Heart right ventricle (tissue), 16 donors: ENCODE measurements at places on chromosomes 12 and 14.

DNA sequence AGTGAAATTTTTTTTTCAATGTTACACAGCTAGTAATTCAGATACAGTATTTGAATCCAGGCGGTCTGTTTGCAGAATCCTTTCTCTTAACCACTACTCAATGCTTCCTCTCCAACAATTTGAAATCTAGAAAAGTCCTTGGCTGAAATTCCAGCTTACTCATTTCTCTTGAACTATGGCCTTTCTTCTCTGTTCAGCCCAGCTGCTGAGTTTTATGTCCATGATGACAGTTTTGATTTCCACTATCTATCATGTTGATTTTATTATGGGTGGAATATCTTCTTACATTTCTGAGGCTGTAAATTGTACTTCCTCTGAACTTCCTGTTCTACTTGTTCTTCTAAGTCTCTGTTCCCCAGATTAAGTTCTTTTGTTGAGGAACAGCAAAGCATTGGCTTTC lies 315.3 kb downstream of the DIO2 start:
- H3K4me1 ChIP-seq: no peaks in the 10 kb centered on the region
- H3K27me3 ChIP-seq: no peaks in the 10 kb centered on the region
- no peak for DNase-seq
- H3K27ac ChIP-seq: no peak overlapping the region
- no peak overlapping the region for H3K4me3 ChIP-seq
- no peaks in the 10 kb centered on the region for H3K36me3 ChIP-seq

- DNase-seq: no peak
- H3K4me1 ChIP-seq: no peaks in the 10 kb centered on the region
- H3K4me3 ChIP-seq: no peak overlapping the region
- no peaks in the 10 kb centered on the region for H3K36me3 ChIP-seq
- no peaks in the 10 kb centered on the region for H3K27me3 ChIP-seq
These were observed 577.2 kb downstream of the PRKD1 start for GRCh38 chr14:29350496-29350895.

DNA sequence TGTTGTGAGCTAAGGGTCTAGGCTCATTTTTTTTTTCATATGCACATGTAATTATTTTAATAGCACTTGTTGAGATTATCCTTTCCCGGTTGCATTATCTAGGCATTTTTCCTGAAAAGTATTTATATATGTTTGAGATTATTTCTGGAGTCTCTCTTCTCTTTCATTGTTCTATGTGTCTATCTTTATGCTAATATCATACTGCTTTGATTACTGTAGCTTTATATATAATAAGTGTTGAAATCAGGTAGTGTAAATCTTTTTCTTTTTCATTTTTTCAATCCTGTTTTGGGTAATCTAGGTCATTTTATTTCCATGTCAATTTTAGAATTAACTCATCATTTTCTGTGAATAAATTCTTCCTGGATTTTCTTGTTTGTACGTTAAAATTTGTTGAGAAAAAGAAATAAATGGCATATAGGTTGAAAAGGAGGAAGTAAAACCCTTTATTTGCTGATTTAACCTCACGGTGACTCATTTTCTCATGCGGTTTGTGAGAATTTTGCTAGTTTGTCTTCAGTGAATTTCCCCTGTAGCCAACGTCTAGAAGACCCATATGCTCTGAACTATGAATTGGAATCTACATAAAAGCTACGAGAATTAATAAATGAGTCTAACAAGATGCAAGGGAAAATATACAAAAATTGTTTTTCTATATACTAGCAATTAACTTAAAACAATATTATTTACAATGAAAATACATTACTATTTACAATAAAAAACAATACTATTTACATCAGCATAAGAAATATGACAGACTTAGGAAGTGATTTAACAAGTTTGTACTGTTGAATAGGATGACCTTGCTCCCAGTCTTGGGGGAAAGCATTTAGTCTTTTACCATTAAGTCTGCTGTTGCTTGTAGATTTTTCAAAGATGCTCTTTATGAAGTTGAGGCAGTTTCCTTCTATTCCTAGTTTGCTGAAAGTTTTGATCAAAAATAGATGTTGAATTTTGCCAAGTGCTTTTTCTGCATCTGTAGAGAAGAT lies 105.0 kb downstream of the SNAPC1 start:
- no peak for DNase-seq
- no peak overlapping the region for H3K4me3 ChIP-seq
- no peak overlapping the region for H3K27ac ChIP-seq
- H3K36me3 ChIP-seq: no peaks in the 10 kb centered on the region
- peaks cover 5% of the 10 kb centered on the region for H3K27me3 ChIP-seq
- no peaks in the 10 kb centered on the region for H3K4me1 ChIP-seq

DNA sequence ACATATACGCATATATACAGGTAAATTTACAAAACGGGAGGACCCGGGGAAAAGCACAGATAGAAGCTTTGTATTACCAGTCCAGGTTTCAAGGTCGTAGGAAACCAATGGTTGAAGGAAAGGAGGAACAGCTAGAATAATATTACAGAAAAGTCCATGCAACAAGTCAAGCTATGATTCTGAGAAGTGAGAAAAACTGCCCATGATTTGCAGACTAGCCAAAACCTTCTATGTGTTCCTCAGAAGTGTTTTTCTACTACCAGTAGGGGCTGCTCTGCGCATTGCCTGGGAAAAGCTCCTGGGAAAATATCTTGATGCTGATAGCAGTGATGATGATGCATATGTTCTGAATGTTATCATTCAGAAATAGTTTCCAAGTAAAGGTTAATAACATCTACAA lies 2.2 kb downstream of the PDZRN4 start:
- H3K27me3 ChIP-seq: no peaks in the 10 kb centered on the region
- H3K4me3 ChIP-seq: peak overlapping the region; percentile 39
- H3K36me3 ChIP-seq: no peaks in the 10 kb centered on the region
- H3K27ac ChIP-seq: no peak overlapping the region

DNA sequence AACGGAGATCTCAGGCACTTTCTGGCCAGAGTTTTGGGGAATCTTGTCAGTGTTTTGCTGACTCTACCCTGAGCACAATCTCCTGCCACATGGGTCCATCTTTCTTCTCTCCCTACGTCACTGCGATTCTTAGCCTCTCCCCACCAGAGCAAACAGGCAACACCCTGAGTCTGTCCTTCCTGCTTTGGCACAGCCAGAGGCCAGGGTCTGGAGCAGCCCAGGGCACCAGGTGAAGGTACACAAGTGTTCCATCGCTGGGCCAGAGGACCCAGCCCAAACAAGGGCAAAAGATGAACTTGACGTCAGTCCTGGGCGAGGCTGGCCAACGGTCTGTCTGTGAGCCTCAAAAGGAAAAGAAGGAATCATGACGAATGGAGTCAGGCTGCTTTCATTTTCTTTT lies 12.7 kb upstream of the CCDC177 start:
- no peak for DNase-seq
- H3K27me3 ChIP-seq: no peaks in the 10 kb centered on the region
- no peaks in the 10 kb centered on the region for H3K36me3 ChIP-seq
- peak overlapping the region; percentile 56 for H3K27ac ChIP-seq

- peak; percentile 52 for DNase-seq
- peaks cover 53% of the 10 kb centered on the region for H3K4me1 ChIP-seq
- H3K27me3 ChIP-seq: no peaks in the 10 kb centered on the region
- peak overlapping the region; percentile 5 for H3K4me3 ChIP-seq
These were observed 3.1 kb downstream of the MCRS1 start for GRCh38 chr12:49564686-49565405.

- no peak overlapping the region for H3K27ac ChIP-seq
- no peak for DNase-seq
- H3K4me3 ChIP-seq: no peak overlapping the region
These were observed 79.8 kb downstream of the TMEM260 start for GRCh38 chr14:56659378-56659777.

DNA sequence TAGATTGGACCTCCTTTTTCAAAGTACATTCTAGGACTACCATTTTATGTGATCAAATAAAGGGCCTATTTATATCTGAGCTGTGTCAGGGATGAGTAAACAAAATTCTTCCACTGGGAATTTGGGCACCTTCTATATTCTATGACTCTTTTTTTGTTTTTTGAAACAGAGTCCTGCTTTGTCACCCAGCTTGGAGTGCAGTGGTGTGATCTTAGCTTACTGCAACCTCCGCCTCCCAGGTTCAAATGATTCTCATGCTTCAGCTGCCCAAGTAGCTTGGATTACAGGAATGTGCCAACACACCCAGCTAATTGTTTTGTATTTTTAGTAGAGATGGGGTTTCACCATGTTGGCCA lies 64.8 kb downstream of the DRAM1 start:
- H3K4me1 ChIP-seq: no peaks in the 10 kb centered on the region
- no peak overlapping the region for H3K4me3 ChIP-seq
- H3K27me3 ChIP-seq: no peaks in the 10 kb centered on the region
- no peak overlapping the region for H3K27ac ChIP-seq
- H3K36me3 ChIP-seq: no peaks in the 10 kb centered on the region

DNA sequence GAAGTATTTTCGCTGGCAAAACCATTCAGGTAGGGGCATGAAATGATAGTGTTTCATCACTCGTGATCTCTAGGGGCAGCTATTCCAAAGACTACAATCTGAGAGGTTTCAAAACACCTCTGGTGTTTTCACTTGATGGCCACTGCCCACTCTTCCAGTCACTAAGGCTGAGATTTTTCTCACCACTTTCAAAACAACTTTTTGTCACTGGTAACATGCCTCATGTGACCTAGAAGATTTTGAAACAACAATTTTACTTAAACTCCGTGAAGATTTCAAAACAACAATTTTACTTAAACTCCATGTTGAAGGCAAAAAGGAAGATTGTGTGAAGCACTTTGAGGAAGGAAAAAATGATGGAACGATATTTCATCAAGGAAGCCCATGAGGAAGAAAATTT lies 1.2 kb upstream of the IRAK3 start:
- H3K27ac ChIP-seq: peak overlapping the region; percentile 28
- no peaks in the 10 kb centered on the region for H3K36me3 ChIP-seq
- H3K4me3 ChIP-seq: no peak overlapping the region
- H3K27me3 ChIP-seq: peaks cover 3% of the 10 kb centered on the region
- H3K4me1 ChIP-seq: peaks cover 9% of the 10 kb centered on the region

GRCh38 chr14:100317389-100317788 lies 5.8 kb upstream of the SLC25A47 start:
- peaks cover 10% of the 10 kb centered on the region for H3K4me1 ChIP-seq
- H3K27me3 ChIP-seq: no peaks in the 10 kb centered on the region
- H3K4me3 ChIP-seq: no peak overlapping the region

- peaks cover under 1% of the 10 kb centered on the region for H3K36me3 ChIP-seq
- no peaks in the 10 kb centered on the region for H3K27me3 ChIP-seq
- no peak for DNase-seq
These were observed 25.8 kb upstream of the RAB35 start for GRCh38 chr12:120142231-120142877.

DNA sequence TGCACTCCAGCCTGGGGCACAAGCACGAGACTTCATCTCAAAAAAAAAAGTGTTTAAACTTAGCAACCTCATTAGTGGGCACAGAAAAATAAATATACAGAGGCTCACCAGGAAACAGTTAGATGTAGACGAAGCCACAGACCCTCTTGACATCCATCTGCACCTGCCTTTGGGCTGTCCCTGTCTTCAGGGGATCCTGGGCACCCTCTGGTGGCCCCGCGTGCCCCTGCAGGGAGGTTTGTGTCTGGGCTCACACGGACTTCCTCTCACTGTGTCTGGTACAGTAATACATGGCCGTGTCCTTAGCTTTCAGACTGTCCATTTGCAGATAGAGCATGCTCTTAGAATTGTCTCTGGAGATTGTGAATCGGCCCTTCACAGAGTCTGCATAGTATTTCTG lies 916.5 kb downstream of the TMEM121 start:
- H3K4me3 ChIP-seq: no peak overlapping the region
- no peaks in the 10 kb centered on the region for H3K27me3 ChIP-seq
- no peak overlapping the region for H3K27ac ChIP-seq
- H3K36me3 ChIP-seq: no peaks in the 10 kb centered on the region
- DNase-seq: no peak

DNA sequence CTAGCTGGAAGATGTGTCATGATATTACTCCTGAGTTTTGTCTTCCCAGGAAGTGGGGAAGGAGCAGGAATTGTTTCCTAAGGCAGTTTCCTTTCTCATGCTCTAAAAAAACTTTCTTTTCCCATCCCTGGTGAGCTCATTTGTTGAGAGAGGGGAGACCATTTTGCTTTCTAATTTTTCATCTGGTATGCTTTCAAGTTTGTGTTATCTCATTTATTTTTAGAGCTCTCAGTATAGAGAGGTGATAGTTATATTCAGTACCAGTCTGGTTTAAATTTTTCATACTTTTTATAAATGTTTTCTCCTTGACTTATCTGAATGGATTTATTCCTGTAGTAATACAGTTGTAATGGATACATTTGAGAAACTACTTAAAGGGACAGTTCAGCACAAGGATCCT lies 79.6 kb downstream of the FBXW8 start:
- H3K4me1 ChIP-seq: peaks cover 30% of the 10 kb centered on the region
- no peaks in the 10 kb centered on the region for H3K36me3 ChIP-seq
- no peak overlapping the region for H3K27ac ChIP-seq
- H3K4me3 ChIP-seq: no peak overlapping the region
